Heart left ventricle (tissue), 16 donors: ENCODE measurements at places on chromosomes 4 and X. TPM values are rescaled to one million over a fixed set of nuclear protein-coding genes. Genes with fewer than 3 reads are reported as not detected.

DNA sequence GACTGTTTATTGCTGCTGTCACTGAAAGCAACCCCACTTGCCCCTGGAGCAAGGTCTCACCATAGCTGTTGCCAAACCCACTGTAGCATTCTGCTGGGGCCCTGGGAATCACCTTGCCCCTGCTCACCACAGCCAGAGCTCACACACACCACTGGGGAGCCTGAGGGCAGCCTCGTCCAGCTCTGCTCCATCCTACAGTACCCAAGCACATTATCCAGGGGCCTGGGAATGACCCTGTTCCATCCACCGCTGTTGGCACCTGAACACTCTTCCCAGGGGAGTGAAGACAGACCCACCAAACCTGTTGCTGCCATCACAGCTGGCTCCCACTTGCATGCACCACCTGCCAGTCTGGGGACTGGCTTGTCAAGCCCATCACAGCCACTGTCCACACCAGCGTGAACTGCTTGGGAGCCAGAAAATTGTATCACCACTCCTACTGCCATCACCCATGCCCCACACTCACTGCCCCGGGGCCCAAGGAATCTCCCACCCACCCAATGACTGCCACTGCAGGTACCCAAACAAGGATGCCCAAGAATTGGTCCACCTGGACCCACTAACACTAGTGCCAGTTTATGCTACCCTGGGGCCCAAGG, 811.3 kb downstream of the KLHL13 start:
- no peak for DNase-seq

The IBSP gene
- not detected for total RNA-seq

GRCh38 chrX:52821079-52821760, 10.1 kb downstream of the XAGE5 start:
- no peak for DNase-seq

The ERAS gene
- not detected for total RNA-seq

The AVPR2 gene
- total RNA-seq: 2.9 TPM

- DNase-seq: no peak
Observed at GRCh38 chrX:14920196-14920595, 47.0 kb downstream of the MOSPD2 start.

DNA sequence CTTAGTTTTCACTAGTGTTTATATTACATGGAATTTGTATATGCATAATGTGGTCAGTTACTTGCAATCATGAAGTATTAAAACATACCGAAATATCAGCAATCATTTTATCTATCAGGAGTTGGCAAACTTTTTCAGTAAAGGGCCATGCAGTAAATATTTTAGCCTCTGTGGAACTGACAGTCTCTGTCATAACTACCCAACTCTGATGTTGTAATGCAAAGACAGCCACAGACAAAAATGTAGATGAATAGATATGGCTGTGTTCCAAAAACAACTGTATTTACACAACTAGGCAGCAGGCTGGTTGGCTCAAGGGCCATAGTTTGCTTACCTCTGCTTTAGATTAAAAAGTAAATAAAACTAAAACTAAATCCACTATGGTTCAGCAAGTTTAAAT, 200.2 kb downstream of the HS3ST1 start:
- no peak for DNase-seq

The CACNA1F gene
- total RNA-seq: not detected

DNA sequence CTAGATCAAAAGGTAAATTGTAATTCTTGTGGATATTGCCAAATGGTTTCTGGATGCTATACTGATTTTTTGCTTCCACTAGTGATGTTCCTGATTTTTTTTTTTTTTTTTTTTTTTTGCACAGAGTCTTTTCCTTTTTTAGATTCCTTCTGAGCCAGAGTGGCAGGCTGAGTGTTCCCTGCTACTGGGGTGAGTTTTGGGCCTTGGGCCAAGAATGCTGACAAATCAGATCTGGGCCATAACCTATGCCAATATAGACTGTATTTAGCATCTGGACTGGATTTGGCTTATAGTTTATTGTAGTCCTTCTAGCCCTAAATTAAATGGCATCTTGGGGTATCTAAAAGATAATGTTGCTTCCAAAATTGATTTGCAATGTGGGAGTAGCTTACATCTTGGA, 52.8 kb downstream of the REPS2 start:
- no peak for DNase-seq

- DNase-seq: no peak
Observed at GRCh38 chr4:170741856-170742255, 652.1 kb upstream of the AADAT start.

- DNase-seq: no peak
Observed at GRCh38 chr4:19417256-19417655, 834.4 kb upstream of the SLIT2 start.

DNA sequence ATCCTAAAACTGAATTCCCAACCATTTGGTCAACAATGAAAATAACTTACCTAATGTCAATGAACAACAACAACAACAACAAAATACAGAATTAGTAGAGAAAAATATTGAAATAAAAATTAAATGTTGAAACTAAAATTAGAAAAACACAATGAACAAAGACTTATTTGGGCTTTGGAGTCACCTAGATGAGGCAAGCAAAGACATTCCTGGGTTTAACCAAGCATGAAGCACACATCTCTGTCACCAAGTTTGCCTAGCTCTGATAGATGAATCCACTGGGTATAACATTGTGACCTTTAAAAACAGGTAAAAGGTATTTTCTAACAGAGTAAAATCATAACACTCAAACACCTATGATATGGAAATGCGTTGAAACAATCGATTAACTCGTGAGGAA, 13.2 kb upstream of the SYTL5 start:
- DNase-seq: no peak

DNA sequence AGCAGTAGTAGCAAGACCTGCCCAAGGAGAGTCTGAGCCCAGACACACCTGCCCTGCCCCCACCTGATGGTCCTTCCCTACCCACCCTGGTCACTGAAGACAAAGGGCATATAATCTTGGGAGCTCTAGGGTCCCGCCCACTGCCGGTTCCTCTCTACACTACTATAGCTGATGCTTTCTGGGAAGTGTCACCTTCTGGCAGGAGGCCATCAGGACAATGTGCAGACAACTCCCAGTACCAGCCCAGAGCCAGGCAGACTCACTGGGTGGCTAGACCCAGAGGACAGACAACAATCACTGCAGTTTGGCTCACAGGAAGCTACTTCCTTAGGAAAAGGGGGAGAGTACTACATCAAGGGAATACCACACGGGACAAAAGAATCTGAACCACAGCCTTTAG, 312.7 kb downstream of the SPRY1 start:
- DNase-seq: peak; percentile 20

The PCDH19 gene
- total RNA-seq: 0.98 TPM

- no peak for DNase-seq
Observed at GRCh38 chr4:113692809-113693411, 68.6 kb downstream of the CAMK2D start.

DNA sequence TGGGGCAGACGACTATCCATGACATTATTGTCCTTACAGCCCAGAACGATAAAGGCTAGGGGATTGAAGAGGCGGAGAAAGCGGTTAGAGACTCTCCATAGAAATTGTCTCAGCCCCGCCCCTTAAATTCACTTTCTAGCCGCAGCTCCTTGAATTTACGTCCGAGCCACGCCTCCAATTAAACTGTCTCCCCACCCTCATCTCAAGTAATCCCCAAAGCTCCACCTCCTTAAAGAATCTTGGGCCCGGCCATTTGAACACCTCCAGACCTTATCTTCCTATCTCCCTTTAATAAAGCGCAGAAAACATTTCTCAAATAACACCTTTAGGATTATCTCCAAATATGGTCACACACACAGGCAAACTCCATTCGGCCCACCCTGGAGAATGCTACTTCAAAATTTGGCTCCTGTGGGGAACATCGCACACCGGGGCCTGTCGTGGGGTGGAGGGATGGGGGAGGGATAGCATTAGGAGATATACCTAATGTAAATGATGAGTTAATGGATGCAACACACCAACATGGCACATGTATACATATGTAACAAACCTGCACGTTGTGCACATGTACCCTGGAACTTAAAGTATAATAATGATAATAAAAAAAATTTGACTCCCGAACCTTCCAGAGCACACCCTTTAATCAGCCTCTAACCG, 7.2 kb upstream of the MAGIX start:
- peak; percentile 45 for DNase-seq

DNA sequence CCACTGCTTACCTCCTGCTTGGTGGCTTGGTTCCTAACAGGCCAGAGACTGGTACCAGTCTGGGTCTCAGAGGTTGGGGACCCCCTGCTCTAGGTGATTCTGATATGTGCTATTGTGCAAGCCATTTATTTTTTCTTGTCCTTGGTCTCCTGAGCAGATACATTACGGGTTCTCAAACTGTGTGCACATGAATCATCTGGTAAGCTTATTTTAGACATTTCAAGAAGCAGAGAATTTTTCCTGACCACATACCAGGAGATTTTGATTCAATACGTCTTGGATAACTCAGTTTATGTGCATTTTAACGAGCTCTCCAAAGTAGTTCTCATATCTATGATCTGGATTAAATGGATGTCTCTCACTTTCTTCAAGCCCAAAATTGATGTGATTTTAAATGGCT, 77.2 kb downstream of the FHIP1A start:
- DNase-seq: no peak

DNA sequence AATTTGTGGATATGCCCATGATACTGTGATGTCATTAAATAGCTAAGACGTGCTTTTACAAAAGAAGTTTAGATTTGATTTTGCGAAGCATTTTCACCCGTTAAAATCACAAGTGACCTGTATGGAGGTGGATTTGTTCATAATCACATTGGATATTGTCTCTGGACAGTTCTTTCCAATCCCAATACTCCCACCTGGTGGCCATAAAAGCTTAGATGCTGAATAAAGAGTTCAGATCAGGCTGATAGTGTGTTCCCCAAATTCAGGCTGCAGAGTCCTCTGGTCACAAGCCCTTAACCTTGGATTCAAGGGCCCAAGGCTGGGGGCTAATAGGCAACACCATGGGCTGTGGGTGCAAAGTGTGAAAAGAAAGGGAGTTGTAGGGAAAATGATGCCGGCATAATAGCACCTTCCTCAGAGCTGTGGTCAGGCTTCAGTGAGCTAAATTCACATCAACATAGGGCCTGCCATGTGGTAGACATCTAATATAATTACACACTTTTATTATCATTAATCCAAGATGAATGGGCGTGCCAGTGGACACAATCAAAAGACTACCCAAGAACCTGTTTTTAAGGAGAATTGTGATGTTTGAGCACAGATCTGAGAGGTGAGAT, 28.1 kb downstream of the SMIM43 start:
- no peak for DNase-seq

DNA sequence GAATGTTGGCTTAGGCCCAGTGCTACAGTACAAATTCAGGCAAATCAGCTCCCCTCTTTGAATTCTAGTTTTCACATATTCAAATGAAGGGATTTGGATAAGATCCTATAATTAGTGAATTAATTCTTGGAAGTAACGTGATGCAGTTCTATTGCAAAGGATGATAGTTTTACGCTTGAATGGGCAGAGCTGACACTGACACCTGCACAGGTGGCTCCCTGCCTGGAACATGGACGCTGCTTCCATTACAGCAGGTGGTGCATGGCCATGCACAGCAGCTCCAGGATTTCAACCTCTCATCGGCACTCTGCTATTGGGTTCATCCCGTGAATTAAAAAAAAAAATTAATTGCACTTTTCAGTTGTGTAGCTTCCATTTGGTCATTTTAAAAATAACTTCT, 28.4 kb upstream of the RPS6KA6 start:
- DNase-seq: no peak

DNA sequence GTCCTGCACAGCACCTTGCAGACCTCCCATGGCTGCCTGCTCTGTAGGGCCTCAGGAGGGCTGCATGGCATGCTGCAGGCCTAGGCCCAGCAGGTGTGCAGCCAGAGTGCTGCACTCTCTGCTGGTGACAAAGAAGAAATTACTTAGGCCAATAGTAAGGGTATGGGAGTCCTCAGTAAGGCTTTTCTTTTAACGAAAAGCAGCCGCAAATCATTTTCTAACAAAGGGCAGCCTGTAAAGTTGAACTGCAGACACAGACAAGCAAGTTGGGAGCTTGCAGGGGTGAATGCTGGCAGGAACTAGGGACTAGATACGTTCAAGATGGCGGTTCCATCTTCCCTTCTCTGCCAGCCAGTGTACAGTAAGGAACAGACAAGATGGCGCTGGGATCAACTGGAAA, 22.4 kb upstream of the UBA6 start:
- DNase-seq: no peak

The BBS12 gene
- 4.6 TPM for total RNA-seq

- DNase-seq: no peak
Observed at GRCh38 chr4:7960017-7960789, 20.5 kb upstream of the AFAP1 start.

- no peak for DNase-seq
Observed at GRCh38 chrX:47918274-47918673, 81.6 kb downstream of the ZNF81 start.

The SSX4 gene
- not detected for total RNA-seq

The SASH3 gene
- total RNA-seq: 1.4 TPM

- no peak for DNase-seq
Observed at GRCh38 chrX:152806035-152806434, 24.5 kb downstream of the CETN2 start.

GRCh38 chr4:8616831-8617230, 24.3 kb downstream of the CPZ start:
- DNase-seq: peak; percentile 54

GRCh38 chrX:37701588-37701987, 16.0 kb downstream of the XK start:
- no peak for DNase-seq

GRCh38 chr4:145808021-145808650, 128.2 kb downstream of the C4orf51 start:
- DNase-seq: no peak

The MAGED4B gene
- total RNA-seq: 0.95 TPM

The RASGEF1B gene
- total RNA-seq: 1.8 TPM

GRCh38 chr4:126582737-126583136, 1050.0 kb upstream of the INTU start:
- DNase-seq: no peak

DNA sequence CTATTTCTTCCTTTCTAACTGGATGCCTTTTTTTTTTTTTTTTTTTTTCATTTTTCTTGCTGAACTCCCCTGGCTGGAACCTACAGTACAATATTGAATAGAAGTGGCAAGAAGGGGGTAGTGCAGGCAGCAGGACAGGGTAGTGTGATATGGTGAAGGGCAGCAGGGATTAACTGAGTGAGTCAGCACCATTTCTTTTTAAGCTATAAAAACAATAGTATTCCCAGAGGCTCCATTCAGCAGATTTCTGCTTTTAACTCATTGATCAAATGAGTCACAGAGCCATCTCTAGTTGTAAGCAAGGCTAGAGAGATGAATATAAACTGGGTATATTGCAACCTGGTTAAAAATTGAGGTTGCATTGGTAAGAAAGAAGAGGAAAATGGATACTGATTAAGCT, 53.6 kb upstream of the SETD7 start:
- DNase-seq: no peak

The RXFP1 gene
- not detected for total RNA-seq

DNA sequence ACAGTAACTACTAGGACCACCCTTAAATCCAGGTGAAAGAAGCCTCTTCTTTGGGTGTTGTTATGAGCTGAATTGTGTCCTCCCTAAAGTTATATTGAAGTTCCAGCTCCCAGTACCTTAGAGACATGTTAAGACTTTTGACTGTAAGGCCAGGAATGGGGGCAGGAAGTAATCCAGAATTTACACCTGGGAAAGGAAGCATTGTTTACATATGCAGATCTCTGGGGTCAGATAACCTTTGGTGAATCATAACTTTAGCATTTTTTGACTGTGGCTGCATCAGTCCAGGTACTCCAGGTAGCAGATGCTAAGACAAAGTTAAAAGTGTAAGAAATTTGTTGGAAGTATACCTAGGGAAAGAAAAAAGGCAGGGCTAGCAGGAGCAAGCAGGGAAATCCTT, 104.9 kb upstream of the CENPE start:
- DNase-seq: no peak

- no peak for DNase-seq
Observed at GRCh38 chr4:137896221-137896737, 345.9 kb downstream of the SLC7A11 start.

The FRMD7 gene
- not detected for total RNA-seq
